Lung microvascular endothelial cell (primary cell): ENCODE measurements at places on chromosomes 7 and 10.
A peak's percentile ranks its signal among the peaks of the same experiment; 100 is the strongest.

- DNase-seq, result no peak
Observed at GRCh38 chr10:102418622-102419268, at the start of gene PSD. PSD (minus strand) TSS chr10:102418785; CDS start chr10:102417038, 1,747 bp downstream.

DNA sequence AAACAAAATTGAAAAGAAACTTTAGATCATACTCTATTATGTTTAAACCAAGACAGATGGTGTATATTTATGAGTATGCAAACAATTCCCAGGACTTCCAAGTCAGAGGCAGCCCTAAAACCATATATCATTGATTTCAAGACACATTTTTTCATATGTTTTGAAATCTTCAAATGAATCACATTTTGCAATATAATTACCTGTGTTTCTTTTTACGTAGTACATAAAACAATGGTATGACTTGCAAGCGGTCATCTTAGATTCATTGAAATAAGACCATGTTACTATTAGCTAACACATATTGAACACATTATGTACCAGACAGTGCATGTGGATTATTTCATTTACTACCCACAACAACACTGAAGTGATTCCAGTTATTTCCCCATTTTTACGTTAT, 14.9 kb downstream of the SMURF1 start:
- no peak for DNase-seq

DNA sequence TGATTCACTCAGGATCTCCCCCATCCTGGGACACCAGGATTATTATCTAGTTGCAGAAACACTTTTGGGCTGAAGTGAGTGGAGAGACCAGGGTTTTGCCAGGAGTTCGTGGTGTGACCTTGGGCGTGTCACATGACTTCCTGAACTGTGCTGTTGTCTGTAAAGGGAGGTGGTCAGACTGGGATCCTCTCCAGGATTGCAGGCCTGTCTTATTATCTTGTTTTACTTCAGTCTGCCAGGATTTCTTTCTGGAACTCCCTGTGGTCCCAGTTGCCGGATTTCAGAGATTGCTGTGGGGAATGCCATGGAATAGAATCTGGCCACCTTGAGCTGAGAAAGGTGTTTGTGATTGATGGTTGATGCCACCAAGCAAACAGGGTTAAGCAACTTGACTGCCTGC, 35.8 kb downstream of the CRCP start:
- DNase-seq, result peak; percentile 69

DNA sequence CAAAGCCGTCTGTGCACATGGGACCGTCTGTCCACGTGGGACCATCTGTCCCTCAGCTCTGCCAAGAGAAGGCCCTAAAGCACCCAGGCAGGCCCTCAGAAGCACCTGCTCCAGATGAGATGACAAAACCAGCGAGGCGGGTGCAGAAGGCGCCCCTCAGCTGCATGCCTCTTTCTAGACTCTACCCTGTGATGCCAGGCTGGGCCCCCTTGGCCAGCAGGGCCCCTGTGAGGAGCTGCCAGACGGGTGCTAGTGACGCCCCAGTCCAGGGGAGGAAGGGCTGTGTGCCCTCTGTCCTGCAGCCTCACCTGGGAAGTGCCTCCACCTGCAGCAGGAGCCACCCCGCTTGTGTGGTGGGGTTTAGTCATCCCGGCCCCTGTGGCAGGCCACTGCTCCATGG, 309.2 kb upstream of the SHH start:
- DNase-seq, result no peak
